Activated T-helper 2 cell treated with anti-CD3 and anti-CD28 coated beads, Interferon-gamma antibody, Interleukin-2, Interleukin-4, amounts not matched to agents 10 μg/mL and 5 μg/mL and 100 μg/mL, durations not matched to agents 14 hours and 24 hours and 36 hours (primary cell): ENCODE measurements at places on chromosomes 4 and X. TPM values are rescaled to one million over a fixed set of nuclear protein-coding genes. Genes with fewer than 3 reads are reported as not detected.

GRCh38 chr4:56870946-56871345 is 36.8 kb upstream of the REST start:
- no peak for DNase-seq

TMEM271 gene
- not detected in 2 replicates for total RNA-seq

RASSF6 gene
- total RNA-seq, result not detected in 2 replicates

GRCh38 chr4:87881115-87881514 is 48.3 kb downstream of the MEPE start:
- DNase-seq, result no peak

DNA sequence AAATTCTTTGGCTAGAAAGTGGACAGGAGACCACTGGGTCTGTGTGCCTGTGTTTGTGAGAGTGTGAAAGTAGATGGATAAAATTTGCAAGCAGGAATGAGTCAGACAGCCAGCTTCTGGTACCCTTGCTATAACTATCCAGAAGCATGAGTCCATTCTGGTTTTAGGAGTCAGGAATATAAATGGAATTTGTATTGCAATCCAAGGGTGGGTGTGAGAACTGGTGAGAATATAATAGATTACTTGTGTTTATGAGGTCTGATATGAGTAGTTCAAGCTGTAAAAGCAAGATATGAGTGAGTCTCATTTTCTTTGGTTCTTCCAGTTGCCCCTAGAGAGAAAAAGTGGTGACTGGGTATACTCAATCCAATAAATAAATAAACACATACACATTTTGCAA is 212.7 kb upstream of the TAPT1 start:
- no peak for DNase-seq

SORBS2 gene
- total RNA-seq, result not detected in 2 replicates

FGF13 gene
- not detected in 2 replicates for total RNA-seq

NMU gene
- total RNA-seq, result 0.25 TPM in 1 of 2 replicates, not detected in the other
